ENCODE measurements at places on chromosomes 6 and 20.

DNA sequence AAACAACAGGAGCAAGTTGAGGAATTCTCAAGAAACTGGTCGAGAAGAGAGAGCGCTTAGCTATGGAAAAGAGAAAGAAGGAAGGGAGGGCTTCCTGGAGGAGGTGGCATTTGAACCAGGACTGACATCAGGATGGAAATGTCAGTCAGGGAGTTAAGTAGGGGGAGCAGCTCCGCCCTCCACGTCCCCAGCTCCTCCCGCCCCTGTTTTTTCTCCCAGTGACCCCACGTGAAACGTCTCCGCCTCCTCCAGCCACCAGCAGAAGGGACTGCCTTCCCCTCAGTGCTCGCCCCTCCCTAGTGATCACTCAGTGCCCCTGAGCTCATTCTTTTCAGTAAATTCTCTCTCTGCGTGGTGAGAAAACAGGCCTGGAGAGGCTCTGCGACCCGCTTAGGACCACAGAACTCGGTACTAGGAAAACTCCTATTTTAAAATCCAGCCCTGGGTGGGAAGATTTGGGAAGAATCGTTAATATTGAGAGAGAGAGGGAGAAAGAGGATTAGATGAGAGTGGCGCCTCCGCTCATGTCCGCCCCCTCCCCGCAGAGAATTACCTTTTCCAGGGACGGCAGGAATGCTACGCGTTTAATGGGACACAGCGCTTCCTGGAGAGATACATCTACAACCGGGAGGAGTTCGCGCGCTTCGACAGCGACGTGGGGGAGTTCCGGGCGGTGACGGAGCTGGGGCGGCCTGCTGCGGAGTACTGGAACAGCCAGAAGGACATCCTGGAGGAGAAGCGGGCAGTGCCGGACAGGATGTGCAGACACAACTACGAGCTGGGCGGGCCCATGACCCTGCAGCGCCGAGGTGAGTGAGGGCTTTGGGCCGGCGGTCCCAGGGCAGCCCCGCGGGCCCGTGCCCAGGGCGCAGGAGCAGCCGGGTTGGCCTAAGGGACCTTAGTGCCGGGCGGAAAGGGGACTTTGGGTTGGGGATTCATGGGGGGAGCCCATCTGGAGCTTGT is 4.6 kb downstream of the HLA-DPB1 start:
- DNase-seq: peak; percentile 38

DNA sequence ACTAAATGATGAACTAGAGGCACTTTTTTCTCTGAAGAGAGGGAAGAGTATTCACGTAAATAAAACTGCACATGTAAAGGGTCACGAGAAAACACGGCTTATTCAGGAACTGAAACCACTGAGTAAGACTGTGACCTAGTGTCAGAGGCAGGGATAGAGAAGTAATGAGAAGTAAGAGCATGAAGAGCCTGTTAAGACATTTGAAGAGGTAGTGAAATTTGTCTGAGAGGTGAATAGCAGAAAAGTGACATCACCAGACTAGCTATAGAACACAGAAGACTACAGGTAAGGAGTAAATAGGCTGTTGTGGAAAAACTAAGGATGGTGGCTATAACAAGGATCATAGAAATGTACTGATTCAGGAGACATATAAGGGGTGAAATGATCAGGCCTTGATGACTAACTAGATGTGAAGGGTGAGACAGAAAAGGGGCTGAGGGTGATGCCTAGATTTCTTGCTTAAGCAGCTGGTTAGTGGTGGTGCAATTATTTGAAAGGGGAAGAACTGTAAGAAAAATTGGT is 76.8 kb downstream of the REV3L start:
- no peak for DNase-seq

- no peak for DNase-seq
Observed at GRCh38 chr6:138652824-138653223, 120.7 kb upstream of the CCDC28A start.

DNA sequence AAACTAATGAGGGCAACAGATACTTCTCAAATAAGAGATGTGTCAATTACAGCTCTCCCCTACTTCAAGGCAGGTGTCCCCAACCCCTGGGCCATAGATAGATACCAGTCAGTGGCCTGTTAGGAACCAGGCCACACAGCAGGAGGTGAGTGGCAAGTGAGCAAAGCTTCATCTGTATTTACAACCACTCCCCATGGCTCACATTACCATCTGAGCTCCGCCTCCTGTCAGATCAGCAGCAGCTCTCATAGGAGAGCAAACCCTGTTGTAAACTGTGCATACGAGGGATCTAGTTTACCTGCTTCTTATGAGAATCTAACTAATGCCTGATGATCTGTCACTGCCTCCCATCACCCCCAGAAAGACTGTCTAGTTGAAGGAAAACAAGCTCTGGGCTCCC is 422.1 kb downstream of the GJA1 start:
- no peak for DNase-seq

DNA sequence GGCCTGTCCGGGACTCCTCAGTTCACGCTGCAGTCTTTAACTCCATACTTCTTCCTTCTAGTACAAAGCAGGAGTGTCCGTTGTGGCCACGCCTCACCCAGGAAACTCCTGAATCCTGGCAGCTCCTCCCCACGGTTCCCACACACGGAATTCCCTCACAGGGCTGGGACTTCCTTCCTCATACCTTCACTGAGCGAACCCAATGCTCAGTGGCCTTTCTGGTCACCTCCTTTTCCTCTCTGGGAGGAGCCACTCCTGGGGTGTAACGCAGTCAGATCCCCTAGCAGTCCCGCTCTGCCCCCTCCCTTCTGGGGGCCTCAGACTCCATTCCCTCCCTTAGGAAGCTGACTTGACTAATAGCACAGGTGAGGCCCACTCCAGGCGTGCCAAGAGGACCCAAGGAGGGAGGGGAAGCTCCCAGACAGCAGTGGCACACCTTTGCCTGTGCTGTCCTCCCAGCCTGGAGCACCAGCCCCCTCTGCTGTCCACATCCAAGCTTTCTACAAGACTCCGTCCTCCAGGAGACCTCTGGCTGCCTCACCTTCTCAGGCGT is at the start of gene SLC52A3:
Gene SLC52A3 (minus strand): TSS at position 75 of the 553 bp plus-strand sequence. CDS start 2,726 bp downstream, outside the sequence.
- peak; percentile 89 for DNase-seq

DNA sequence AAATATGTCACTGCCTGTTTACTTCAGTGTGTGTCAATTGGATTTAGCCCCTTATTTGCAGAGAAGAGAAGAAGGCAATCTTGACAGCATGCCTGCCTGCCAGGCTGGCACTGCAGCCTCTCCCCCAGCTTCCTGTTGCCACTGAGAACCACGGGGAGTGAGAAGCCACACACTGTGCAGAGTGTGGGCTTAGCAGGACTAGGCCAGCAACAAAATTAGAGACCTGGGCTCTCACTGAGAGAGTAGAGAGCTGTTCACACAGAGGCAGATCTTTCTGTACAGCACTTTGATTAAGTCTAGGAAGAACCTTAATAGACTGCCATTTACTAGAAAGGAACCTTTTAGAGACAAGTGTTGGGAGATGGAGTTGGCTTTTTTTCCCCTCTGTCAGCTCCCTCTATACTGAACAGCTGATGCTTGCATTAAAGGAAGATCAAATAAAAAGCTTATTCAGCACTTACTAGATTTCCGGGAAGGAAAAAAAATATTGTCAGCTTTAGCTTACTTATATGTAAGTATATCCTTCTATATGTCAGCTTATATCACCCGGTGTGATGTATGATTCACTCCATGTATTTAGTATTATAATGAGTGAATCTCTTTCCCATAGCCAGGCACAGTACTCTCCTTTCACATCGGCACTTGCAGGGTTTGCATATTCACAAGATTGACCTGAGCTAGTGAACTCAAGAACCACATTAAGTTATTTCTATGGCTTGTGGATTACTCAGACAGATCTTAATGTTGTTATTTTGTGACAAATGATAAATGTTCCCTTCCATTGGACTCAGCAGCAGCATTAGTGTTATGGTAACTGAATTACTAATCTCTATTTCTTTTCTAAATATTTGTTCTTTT is 851.0 kb upstream of the EPHA7 start:
- no peak for DNase-seq

DNA sequence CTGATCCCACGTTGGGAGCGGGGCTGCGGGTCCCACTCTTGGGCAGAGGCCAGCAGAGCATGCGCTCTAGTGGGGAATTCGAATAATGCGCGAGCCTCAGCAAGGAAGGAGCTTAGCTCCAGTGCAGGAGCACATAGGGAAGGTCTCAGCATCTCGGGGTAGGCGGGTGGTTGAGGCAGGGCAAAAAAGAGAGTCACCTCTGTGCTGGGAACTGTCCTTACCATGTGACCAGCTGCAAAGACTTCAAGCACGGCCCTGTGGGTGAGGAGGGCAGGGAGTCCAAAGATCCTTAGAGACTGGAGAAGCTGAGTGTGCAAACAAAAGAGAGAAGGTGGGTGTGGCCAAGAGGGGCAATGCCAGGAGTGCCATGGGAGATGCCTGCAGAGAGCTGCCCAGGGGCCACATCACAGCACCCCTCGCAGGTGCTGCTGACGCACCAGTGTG is 79.2 kb upstream of the CD93 start:
- DNase-seq: peak; percentile 74

DNA sequence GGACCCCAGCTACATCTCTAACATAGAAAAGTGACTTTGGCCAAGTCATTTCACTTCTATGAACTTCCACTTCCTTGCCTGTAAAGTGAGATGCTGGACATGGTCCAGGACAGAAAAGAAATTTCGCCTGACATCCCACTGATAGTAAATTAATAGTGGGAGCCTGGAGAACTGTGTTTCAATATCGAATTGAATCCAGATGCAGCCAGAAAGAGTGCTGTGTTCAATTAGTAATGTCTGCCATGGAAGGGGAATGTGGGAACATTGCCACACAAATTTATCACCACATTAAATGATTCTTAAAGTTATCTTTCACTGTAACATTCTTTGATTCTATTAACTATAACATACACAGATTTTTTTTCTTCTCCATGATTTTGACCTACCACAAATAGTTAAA is 255.0 kb downstream of the HACE1 start:
- DNase-seq: no peak

- no peak for DNase-seq
Observed at GRCh38 chr20:56833427-56833826, 204.3 kb downstream of the TFAP2C start.

GRCh38 chr20:60138256-60139220 is 180.3 kb downstream of the CDH26 start:
- DNase-seq: peak; percentile 22

- no peak for DNase-seq
Observed at GRCh38 chr6:121223212-121223611, 111.1 kb downstream of the TBC1D32 start.

DNA sequence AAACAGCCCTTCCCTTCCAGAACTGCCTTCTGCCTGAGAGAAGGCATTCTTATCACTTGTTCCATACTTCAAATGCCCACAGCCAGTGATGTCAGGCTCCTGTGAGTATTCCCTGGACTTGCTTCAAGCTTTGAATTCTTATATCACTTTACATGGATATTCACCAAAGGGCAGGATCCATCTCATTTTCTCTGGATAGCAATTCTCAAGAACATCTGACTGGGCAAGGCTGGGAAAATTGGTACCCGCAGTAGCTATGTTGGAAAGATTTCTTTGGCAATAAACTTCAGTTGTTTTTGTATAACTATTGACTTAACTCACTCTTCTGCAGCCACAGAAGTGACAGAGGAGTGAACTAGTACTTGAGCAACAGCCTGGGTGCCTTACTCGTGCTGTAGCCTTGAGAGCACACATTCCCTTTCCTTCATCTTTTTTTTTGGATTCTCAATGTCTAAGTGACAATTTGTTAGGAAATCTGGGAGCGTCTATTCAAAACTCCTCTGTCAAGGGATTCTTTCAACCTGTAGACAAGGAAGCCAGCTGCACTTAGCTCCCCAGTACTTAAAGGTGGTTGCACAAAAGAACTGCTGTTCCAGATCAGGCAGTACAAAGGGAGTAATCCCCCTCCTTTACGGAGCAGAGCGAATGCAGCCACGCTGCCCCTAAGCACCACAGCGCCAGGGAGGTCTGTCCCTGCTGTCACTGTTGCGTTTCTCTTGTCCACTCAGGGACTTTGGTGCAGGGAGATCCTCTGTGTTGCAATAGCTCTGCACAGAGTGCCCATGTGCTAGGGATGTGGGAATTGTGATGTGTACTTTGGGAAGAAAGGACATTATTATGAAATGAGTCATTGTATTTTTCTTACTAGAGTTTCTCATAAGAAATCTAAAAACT is 69.6 kb downstream of the JAG1 start:
- peak; percentile 19 for DNase-seq

- no peak for DNase-seq
Observed at GRCh38 chr20:63103402-63104311, 96.9 kb upstream of the BHLHE23 start.

DNA sequence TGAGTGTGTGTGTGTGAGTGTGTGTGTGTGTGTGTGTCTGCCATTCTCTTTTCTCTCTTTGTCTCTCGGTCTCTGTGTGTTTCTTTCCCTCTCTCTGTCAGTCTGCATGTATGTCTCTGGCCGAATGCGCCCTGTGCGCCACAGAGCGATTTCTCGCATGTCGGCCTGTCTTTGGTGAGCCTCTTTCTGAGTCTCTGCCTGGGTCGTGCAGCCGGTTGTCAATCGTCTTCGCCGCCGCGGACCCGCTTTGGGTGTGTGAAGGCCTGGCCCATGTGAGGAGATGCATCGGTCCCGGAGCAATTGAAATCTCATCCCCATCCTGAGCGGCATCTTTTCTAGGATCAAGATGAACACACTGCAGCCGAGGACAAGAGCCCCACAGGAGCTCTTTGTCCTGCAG is 1567.2 kb upstream of the DEFB115 start:
- no peak for DNase-seq

DNA sequence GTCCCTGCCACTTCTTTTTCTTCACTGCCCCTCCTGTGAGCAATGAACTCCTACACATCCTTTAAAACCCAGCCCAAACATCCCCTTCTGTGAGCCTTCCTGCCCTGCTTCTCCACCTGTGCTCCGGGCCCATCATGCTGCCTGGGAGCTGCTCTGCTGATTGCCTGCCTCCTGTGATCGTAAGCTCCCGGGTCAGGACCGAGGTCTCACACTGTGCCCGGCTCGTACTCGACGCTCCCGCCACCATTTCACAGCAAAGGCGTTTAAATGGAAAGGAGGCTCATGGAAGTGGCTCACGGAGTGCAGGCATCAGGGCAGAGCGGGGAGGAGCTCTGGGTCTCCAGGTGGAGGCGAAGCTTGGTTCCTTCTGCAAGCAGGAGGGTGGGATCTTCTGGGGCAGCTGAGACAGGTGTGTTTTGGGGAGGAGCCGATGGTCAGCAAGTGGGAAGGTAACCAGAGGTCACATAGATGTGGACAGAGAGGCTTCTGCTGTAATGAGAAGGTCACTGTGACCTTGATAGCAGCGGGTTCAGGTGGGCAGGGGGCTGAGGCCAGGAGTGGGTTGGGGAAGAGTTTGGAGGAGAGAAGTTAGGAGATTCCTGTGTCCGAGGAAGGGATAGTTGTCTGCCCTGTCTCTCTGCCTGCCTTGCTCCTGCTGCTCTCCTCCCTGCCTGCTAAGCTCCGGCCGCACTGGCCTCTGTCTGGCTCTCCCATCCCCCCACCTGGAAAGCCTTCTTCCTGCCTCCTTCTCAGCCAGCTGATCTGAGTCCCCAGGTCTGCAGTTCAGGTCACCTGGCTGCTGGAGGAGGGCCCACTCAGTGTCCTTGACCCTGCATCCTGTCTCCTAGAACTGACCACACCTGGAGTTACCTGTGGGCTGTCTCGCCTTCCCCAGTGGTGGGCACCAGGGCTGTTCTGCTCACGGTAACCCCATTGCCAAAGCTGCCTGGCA is 52.7 kb upstream of the FRMD1 start:
- peak; percentile 4 for DNase-seq
